ENCODE measurements at places on chromosomes 5 and 9. TPM values are rescaled to one million over a fixed set of nuclear protein-coding genes. Genes with fewer than 3 reads are reported as not detected.

DNA sequence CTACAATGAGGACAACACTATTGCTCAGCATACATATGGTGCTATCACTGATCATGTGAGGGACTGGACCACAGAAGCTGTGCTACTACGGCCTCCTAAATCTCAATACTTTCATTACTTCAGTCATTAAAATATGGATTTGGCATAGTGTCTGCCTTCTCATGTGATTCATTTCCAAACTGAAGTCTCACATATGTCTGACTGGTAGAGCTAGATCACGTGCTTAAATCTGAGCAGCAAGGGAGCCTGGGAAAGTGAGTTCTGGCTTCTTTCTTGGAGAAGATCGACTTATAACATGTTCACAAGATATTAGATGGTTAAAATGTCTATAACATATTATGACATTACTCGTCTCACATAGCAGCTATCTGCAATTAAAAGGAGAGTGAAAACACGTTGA, 8.3 kb downstream of the KIF4B start:
- DNase-seq: no peak

- no peak for DNase-seq
These were observed 58.0 kb downstream of the DOCK2 start for GRCh38 chr5:169695025-169695625.

GRCh38 chr9:130330202-130330862, 64.8 kb downstream of the HMCN2 start:
- no peak for DNase-seq

DNA sequence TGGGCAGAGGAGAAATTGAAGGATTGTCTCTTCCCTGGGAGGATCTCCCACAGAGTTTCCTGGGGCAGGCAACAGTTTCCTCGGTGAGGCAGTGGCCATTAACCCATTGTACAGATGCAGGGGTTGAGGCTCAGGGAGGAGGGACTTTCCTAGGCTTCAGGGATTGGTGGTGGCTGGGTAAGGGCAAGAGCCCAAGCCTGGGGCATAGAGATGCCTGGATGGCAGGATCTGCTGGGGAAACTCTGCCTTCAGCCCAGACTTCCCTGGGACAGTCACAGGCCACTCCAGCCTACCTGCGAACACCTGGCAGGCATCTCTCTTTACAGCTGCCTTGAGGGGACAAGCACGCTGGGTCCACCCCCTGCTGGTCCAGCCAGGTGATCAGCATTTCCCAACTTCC, 3.6 kb upstream of the CSF2 start:
- DNase-seq: no peak

DNA sequence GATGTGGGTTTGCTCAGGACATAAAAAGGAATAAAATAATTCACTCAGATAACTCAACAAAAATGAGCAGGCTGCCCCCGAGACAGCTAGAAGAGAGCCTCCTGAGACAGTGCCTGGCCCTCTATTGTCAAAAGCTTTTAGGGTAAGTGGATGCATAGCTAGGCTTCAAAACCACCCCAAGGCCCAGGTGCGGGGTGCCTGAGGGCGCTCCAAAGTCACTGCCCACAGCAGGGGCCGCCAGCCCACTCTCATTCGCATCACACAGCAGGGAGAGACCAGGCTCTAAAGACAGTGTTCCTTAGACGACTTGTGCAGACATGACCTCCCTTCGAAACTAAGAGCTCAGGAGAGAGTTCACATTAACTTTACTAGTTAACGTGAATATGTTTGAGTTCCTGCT, 271.5 kb downstream of the FSTL4 start:
- DNase-seq: no peak

DNA sequence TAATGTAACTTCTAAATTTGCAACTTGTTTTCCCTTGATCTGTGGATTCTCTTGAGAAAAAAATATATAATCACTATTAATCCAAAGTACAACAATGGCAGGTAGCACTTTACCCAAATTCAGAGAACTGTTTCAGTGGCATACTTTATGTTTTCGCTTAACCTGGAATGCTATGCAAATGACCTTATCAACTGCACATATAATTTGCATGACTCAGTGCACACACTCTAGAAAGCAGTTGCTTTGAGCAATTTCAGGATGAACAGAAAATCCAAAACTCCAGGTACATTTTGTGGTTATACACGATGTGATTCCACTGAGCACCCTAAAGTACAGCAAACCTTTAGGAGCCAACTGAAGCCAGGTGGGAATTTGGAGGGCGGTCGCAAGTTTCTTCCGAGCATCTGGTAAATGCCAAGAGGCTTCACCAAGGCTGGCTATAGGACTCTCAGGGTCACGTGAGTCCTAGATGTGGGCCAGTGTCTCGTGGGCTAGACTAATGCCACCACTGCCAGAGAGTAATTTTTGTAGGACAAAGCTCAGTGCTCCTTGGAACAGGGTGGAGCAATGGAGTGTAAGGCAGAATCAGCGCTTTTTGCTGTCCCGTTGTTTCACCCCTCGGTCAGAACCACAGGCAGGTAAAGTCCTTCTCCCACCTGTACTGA, 37.3 kb downstream of the DMGDH start:
- no peak for DNase-seq

DNA sequence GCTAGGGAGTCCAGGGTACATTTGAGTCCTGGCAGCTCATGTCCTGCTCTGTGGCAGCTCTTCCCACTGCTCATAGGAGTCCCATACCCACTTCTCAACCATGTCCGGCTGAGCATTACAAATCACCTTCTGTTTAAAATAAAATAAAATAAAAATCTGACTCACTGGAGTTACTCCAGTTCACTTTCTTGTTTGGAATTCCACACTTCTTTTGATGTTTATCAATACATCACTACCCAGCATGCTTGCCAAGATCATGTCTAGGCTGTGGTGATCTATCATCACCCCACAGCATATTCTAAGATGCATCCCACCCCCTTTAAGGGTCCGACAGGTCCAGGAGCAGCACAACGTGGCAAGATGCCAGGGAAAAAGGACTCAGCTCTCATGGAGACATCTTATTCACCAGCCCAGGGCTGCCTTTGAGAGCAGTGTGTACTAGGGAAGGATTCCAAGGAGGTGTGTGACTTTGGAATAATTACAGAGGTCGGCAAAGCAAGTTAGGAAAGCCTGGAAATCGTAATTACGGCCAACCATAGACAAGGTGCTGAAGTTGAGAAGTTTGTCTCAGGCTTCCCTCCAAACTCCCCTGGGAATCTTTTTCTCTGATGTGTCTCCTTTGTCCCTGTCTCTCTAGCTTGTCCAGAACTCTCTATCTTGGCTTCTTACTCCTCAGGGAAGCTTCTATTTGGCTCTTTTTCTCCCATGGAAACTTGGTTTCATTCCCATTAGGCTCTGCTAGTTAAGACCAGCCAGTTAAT, 111.4 kb upstream of the SLC1A3 start:
- DNase-seq: no peak

DNA sequence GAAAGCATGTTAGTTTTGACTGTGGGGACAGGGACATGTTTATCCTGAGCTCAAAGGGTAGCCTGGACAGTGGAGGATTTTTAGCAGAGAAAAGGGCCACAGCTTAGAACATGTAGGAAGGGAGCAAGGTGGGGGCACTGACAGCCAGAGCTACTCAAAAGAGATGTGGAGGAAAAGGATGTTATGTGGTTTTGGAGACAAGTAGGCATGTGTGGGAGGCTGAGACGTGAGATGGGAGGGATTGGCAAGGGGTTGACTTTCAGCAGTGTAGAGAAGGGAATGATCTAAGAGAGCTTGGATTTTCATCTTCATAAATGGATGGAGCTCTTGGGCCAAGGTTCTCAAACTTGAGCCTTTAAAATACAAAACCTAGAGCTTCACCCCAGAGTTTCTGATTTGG, 24.0 kb downstream of the SYK start:
- no peak for DNase-seq

DNA sequence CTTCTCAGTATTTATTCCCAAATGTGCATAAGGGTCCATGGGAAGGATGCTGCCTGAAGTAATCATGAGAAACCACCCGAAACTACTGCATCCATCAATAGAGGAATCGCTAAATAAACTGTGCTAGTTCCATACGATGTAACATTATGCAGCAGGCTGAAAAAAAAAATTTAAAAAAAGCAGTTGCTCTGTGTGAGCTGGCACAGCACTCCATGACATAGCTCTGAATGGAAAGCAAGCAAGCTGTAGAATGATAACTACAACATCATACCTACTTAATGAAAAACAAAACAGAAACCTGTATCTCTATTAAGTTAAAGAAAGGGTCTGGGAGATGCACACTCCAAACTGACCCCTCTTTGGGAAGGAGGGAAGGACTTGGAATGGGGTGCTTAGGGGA, 49.3 kb downstream of the SHB start:
- no peak for DNase-seq

Gene IRX2
- 0.56 TPM for total RNA-seq

Gene TTC39B
- 5.9 TPM for total RNA-seq

Gene C5
- total RNA-seq: 0.45 TPM

Gene LAMC3
- 1.1 TPM for total RNA-seq

Gene OLFM1
- 3.5 TPM for total RNA-seq

Gene TAS2R1
- not detected for total RNA-seq
